ENCODE measurements at places on chromosomes 5 and 9.

GRCh38 chr5:128825826-128826225 is 139.5 kb upstream of the SLC27A6 start:
- no peak for DNase-seq

- DNase-seq, result no peak
Measured at GRCh38 chr5:153860195-153860886, 178.4 kb downstream of the FAM114A2 start.

GRCh38 chr9:111902391-111903139 is 6.0 kb downstream of the UGCG start:
- no peak for DNase-seq

GRCh38 chr5:56360816-56361215 is 127.7 kb upstream of the ANKRD55 start:
- no peak for DNase-seq

DNA sequence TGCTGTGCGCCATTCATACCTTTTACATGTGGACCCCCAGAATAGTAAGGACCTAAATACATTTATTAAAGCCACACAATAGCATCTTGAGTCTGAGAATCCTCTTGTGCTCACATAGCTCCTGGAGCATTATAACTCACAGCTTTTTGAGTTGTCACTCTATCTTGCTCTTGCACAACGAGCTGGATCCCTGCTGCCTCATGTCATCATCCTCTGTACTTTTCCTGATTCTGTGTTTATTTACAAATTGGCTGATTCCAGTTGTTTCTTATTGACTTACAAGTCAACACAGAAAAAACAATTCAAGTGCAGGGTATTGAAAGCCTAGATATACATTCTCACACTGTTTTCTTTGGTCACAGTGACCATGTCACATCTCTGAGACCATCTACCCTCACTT is 112.9 kb downstream of the SLC1A3 start:
- DNase-seq, result no peak

- no peak for DNase-seq
Measured at GRCh38 chr5:9358961-9359685, 186.8 kb downstream of the SEMA5A start.

- no peak for DNase-seq
Measured at GRCh38 chr9:82538634-82539033, 524.3 kb downstream of the RASEF start.

DNA sequence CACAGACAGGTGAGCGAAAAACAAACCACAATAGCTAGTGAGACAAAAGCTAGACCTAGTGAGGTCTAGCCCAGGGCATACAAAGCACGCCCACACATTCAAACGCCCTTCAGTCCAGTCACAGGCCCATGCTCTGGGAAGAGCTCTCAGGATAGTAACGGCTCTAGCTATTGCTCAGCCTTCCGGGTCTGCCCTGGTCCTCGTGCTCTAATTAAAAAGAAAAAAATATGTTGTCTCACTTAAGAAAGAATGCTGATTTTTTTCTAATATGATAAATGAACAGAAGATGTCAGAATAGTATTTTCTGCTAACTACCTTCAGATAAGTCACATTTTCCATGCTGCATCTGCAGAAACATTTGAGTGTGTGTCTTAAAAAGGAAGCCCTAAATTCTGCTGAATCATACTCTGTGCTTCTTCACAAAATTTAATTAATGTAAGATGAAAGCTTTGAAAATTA is 94.5 kb downstream of the PLPP1 start:
- DNase-seq, result peak; percentile 25

DNA sequence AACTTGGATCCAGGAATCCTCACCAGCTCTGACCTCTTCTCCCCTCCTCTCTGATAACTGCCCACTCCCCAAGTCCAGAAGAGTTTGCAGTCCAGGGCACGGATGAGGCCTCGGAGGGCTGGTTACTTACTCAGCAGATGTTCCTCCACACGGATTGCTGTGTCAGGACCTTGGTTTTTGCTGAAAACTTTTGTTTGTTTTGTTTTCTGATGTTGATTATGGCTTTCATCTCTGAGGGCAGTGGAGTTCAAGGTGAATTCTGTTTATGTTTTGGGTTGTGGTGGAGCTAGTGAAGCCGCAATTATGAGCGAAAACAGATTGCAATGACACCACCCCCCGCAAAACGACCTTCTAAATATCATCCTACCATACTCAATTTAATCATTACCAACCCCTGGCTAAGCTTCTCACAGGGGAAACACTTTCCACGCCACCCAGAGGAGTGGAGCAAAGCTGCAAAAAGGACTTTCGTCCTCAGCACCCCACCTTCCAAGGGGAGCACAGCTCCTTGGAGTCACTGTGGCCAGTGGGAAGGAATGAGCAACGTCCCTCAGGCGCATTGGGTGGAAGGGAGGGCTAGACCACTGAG is 92.7 kb upstream of the SAP30L start:
- no peak for DNase-seq

GRCh38 chr9:93861736-93862358 is 93.3 kb downstream of the BARX1 start:
- no peak for DNase-seq
